ENCODE measurements at places on chromosomes 11 and 22.

DNA sequence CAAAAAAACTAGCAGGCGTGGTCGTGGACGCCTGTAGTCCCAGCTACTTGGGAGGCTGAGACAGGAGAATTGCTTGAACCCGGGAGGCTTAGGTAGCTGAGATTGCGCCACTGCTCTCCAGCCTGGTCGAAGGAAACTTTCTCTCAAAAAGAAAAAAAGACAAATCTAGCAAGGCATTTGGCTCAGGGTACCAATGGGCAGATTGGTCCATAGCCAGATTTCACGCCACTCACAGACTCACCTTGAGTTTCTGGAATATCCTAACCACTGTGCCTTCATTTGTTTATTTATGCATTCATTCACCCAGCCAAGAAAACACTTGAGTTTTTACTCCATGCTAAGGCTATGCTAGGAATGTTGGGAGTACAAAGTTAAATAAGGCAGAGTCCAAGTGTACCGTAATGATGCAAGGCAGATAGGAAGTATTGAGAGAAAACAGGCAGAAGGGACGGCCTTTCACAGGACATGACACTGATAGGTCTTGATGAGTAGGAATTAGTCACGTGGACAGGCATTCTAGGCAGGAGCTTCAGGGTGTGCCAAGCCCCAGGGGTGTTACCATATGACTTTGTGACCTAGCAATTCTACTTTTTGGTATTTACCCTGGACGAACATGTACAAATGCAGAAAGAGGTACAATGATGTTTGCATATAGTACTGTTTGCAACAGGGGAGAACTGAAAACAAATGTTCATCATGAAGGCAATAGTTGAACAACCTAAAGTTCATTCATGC lies 3.0 kb upstream of the PACSIN3 start:
- no peak for DNase-seq

DNA sequence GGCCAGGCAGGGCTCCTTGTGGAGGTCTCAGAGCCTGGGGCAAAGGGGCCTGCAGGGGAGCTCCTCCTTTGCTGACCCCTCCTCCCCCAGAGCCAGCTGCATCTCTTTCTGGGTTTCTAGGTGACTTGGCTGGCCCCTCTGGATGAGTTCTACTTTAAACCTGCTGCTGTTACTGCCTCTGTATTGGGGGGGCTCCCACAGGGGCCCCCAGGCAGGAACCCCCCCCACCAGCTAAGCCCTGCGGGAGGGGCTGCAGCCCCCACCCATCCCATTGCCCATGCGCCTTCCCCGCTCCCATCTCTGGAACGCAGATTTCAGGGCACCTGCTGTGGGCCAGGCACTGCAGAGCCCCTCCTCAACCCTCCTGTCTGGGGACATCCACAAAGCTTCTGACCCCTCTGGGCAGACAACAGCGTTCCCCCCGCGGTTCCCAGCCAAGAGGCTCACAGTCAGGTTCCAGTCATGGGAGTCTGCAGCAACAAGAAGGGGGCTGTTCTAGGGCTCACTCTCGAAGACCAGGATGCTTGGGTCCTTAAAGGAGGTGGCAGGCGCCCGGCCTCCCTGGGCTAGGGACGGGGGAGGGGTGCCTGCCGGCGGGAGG lies 815 bp upstream of the PLCB3 start:
- DNase-seq = no peak

DNA sequence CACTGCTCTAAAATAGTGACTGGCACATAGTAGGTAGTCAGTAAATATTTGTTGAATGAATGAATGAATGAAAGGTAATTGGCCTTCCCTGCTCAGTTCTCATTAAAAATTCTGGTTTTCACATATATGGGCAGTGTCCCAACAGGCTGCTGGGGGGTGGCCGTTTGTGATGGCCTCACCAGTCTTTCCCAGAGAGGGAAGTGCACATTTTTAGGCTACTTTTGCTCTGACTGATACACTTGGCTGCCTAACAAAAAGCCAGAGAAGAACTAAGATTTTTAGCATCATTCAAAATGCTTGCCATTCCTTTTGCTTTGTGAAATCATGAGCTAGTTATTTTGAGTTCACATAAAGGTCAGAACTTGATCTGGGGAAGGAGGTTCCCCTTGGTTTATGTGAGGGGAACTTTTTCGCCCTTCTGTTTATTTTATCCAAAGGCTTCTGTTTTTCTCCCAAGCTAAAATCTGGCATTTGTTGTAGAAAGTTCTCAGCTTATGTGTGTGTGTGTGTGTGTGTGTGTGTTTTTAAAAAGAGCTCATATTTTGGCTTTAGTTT lies 83.1 kb downstream of the PTPRJ start:
- DNase-seq = no peak

DNA sequence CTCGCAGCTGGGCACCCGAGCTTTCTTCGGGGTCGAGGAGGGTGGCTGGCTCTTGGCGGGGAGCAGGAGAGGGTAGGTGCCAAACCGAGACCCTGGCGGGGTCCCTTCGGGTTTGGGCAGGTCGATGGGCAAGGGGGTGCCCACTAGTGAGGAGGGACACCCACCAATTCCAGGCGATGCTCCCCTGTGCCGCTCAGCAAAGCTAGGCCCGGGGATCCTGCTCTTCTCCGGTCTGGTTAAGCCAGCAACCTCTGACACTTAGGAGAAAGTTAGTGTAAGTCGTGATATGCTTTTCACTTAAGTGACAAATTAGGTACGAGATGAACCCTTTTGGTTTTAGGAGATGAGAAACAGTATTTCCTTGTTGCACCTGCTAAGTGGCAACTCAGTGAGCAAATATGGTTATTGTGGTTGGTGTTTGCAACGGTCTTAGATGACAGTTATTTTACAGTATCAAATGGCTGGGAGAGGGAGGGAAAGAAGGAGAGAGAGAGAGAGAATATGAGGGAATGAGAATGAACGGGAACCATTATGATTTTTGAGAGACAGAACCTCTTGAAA lies 565 bp downstream of the NUCB2 start:
- no peak for DNase-seq

DNA sequence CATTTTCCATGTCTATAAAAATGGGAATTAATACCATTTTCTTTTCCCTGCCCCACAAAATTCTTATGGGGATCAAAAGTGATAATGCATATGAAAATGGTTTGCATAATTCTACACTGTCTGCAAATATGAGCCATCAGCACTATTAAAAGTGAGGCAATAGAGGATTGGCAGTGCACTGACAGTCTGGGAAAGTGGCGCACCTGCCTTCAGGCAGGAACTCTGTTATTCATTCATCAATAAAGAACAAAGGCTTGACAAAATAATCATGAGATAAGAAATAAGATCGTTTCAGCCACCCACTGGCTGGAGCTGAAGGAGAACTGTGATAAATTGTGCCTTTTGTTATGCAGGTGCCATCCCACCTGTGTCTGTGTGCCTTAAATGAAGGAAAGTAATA lies 49.5 kb downstream of the ARFGAP2 start:
- no peak for DNase-seq

- no peak for DNase-seq
Measured at GRCh38 chr11:119615003-119615881, 113.8 kb downstream of the NECTIN1 start.

DNA sequence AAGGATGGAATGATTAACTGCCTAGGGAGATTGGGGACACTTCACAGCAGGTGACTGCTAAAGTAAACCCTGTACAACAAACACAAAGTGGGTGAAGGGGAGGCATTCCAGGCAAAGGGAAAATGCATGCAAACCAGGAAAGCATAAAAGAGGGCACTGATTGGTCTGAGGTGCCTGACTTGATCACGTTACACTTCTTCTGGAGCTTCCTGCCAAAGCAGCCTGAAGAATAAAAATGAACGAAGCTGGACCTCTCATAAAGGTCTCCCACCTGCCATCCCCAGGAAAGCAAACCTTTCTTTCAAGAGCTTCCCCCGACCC lies 46.7 kb upstream of the SCUBE2 start:
- no peak for DNase-seq

Data from stimulated activated CD4-positive, alpha-beta T cell treated with anti-CD3 and anti-CD28 coated beads, Interleukin-1b, Interleukin-23, amount 100 ng/mL, for 24 hours (primary cell).